ENCODE measurements at places on chromosomes 11 and 22. TPM values are rescaled to one million over a fixed set of nuclear protein-coding genes. Genes with fewer than 3 reads are reported as not detected.

The FGF3 gene
- polyA plus RNA-seq = not detected

The RFPL2 gene
- polyA plus RNA-seq = not detected

The DAGLA gene
- 6.2 TPM for polyA plus RNA-seq

The CRYBA4 gene
- polyA plus RNA-seq = not detected

The KCNK4 gene
- polyA plus RNA-seq = not detected

The SYNGR1 gene
- polyA plus RNA-seq = 8.4 TPM

The OR5B21 gene
- polyA plus RNA-seq = not detected

The TMEM179B gene
- 63.9 TPM for polyA plus RNA-seq

The TRIM48 gene
- polyA plus RNA-seq = not detected

The PGGHG gene
- 1.6 TPM for polyA plus RNA-seq

The SMTNL1 gene
- polyA plus RNA-seq = not detected

The SLC6A5 gene
- polyA plus RNA-seq = under 0.01 TPM

The LYVE1 gene
- polyA plus RNA-seq = 29.4 TPM

The BET1L gene
- 39.0 TPM for polyA plus RNA-seq

The DGCR6 gene
- 1.6 TPM for polyA plus RNA-seq

The CLNS1A gene
- polyA plus RNA-seq = 99.0 TPM

The TEAD1 gene
- 14.0 TPM for polyA plus RNA-seq

Data from sigmoid colon (tissue), 7 donors.